Bronchial epithelial cell (primary cell): ENCODE measurements at places on chromosomes 3 and 15.

GRCh38 chr15:42088801-42089640, 5.3 kb downstream of the PLA2G4D start:
- no peak for DNase-seq

DNA sequence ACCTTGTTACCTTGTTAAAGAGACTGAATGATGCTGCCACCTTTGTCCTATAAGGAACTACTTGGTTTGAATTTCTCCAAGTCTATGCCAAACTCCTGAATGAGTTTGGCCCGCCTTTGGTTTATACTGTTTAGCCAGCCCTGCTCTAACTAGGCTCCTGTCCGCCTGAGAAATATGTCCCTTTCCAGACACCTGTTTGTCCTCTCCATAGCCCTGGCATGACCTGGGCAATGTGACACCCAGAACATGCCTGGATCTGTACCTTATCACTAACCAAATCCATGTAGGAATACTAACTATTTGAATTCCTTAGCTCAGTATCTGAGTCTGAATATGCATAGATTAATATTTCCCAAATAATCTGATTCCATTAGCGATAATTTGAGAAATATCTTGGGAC, 24.4 kb upstream of the TMC3 start:
- no peak for DNase-seq

GRCh38 chr3:536417-536813, 339.9 kb downstream of the CHL1 start:
- DNase-seq, result no peak

DNA sequence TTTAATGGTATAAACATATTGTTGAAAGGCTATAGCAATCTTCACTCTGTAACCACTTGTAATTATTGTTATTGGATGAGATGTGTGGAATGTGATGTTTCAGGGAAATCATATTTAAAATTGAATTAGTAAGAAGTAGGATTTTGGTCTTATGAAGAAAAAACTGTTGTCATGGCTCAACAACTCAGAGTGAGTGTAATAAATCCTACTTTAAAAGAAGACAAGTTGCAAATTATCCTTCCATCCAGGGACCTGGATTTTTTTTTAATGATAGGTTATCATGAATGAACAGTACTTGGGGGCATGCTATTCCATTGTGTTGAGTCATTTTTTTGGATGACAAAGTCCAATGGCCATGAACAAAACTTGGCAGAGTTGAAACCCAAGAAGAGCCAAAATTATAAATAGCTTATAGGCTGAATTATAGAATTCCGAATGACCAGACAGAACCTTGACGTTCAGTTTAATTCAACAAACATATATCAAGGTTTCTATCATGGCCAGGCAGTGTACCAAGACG, 625.5 kb upstream of the ZNF717 start:
- no peak for DNase-seq

- DNase-seq, result peak; percentile 62
These were observed 54.0 kb downstream of the FAM43A start for GRCh38 chr3:194739498-194740284.

- DNase-seq, result peak; percentile 57
These were observed 29.6 kb downstream of the SST start for GRCh38 chr3:187640569-187641059.

DNA sequence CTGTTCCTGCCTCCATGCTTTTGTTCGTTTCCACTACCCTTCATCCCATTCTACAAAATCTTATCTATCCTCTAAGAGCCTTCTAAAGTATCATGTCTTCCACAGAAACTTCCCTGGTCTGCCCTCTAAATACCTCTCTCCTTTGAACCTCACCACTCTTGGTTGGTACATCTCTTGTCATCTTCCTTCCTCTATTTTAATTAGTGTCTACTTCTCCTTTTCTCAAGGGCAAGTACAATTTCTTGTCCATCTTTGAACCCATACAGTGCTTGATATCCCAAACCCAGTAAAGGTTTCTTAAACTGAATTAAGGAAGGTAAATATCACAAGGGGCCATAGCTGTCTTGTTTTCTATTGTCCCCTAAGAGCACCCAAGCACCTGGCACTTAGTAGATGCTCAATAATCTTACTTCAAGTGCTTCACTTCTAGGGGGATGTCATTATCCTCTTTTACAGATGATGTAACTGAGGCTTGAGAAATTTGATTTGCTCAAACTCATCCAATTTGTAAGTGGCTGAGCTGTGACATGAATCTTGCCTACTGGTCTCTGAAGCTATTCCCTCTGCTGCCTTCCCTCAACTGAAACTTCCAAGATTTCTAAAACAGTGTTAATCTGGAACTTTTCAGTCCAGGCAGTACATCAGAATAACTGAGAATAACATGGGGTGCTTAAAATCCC, 2.6 kb upstream of the DAPK2 start:
- no peak for DNase-seq

DNA sequence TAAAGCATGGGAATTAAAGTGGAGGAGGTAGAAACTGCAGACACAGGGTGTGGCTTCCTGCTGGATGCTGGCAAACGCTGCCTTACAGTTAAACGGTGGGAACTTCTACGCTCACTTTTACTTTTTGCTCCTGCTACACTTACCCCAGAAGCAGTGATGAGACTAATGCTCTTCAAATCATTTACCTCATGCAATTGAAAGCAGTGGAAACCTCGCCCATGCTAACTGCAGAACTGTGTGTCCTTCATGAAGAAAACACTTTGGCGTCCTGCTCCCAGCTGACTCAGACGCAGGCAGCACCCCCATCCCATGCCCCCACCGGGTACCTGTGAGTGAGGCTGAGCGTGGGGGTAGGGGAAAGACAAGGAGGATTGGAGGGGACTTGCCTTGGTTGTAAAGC, 31.8 kb downstream of the UPK1B start:
- peak; percentile 12 for DNase-seq

- DNase-seq, result peak; percentile 44
These were observed 126.5 kb downstream of the FMN1 start for GRCh38 chr15:33068007-33068481.

- DNase-seq, result no peak
These were observed 166.2 kb upstream of the KBTBD8 start for GRCh38 chr3:66831931-66832330.

DNA sequence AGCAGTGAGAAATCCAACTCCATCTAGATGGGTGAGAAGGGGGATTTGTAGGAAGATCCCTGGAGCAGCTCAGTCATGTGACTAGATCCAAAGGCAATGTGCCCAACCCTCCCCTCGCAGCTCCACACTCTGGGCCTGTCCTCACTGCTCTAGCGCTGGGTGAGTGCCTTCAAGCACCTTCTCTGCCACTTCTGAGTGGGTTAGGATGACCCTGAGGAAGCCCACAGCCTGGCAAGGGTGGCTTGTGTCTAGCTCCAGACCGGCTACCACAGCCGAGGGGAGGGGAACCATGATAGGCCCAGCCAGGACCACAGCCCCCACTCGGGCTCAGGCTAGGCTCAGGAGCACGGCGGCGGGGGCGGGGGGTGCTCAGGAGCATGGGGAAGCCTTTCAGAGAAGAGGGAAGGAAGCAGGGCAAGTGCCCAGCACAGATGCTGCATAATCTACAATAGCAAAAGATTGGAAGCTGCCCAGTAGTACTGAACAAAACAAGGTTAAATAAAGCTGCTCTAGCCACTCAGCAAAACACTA, 1.7 kb downstream of the SPATA12 start:
- DNase-seq, result no peak

- no peak for DNase-seq
These were observed 72.7 kb upstream of the DCLK3 start for GRCh38 chr3:36837089-36837488.

- DNase-seq, result no peak
These were observed 104.2 kb upstream of the SPRED1 start for GRCh38 chr15:38148471-38148870.

GRCh38 chr3:70736009-70736408, 423.6 kb upstream of the MDFIC2 start:
- peak; percentile 88 for DNase-seq

DNA sequence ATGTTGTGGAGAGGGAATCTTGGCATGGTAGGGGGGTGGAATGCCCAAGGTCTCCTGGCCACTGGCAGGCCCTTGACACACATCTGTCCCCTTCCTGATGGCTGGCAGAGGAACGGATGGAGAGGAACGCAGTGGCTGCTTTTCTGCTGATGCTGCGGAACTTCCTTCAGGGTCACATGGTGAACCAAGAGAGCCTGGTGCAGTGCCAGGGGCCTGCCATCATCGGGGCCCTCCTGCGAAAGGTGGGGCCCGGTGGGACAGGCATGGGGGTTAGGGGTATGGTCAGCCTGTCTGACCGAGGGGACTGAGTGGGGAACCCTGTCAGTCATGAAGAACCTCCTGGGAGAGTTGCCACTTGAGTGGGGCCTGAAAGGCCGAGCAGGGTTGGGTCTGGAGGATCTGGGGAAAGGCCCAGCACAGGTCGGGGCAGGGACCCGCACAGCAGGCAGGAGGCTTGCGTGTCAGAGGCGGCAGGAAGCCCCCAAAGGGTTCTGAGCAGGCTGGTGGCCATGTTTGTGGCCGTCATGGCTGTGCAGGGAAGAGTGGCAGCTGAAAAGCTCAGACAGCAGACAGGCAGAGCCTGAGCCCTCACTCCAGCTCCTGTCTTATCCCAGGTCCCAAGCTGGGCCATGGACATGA, 18.1 kb downstream of the NBEAL2 start:
- DNase-seq, result no peak

GRCh38 chr3:115804713-115805119, 181.4 kb downstream of the GAP43 start:
- peak; percentile 98 for DNase-seq

GRCh38 chr3:141095546-141095937, 44.4 kb downstream of the SPSB4 start:
- no peak for DNase-seq

DNA sequence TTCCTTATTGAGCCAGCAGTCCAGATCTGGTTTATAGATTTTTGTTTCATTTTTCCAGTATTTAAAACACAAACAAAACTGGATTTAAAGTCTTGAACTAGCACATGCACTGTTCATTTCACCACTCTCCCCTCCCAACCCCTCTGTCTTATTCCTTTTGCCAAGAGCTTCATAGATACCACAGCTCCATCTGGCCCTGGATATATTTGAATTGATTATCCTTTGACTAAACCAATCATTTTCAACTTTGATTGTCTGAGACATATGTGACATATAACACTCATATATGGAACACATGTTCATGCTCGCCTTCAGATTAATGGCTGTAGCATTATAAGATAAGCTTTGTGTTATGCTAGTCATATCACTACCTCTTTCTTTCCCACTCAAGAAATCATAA, 376.6 kb upstream of the NAALADL2 start:
- no peak for DNase-seq

DNA sequence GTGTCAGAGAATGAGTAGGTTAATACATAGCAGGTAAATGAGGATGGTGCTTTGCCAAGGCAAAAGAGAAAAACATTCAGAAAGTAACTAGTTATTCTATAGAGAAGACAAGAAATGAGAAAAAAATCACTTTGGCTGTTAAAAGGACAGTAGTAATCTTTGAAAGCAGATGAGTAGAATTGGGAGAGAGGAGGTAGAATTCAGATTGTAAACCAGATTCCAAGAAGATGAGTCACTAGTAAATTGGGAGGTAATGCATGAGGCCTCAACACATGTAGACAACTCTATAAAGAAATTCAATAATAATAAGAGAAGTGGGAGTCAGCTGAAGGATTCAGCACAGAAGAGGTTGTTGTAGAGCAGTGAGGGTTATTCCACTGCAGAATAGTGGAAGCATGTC, 81.4 kb downstream of the MBNL1 start:
- DNase-seq, result no peak

DNA sequence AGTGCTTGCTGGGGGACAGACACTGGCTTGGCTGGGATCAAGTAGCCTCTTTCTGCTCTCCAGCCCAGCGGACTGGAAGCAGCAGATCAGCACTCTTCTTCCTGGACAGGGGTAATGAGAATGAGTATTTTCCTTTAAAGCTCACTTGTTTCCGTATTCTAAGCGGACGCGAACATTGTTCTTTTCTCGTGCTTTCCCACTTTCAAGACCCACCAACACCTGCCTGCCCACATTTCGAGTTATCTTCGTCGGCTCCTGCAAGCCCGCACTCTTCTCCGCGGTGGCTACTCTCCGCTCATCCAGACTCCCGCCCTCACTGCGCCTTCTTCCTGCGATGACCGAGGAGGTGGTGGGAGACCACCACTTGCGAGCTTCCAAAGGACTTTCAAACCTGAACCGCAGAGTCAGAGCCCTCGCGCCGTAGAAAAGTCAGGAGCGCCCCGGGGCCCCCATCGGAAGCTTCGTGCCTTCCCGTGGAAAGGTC, 1.6 kb upstream of the PPM1L start:
- peak; percentile 42 for DNase-seq

DNA sequence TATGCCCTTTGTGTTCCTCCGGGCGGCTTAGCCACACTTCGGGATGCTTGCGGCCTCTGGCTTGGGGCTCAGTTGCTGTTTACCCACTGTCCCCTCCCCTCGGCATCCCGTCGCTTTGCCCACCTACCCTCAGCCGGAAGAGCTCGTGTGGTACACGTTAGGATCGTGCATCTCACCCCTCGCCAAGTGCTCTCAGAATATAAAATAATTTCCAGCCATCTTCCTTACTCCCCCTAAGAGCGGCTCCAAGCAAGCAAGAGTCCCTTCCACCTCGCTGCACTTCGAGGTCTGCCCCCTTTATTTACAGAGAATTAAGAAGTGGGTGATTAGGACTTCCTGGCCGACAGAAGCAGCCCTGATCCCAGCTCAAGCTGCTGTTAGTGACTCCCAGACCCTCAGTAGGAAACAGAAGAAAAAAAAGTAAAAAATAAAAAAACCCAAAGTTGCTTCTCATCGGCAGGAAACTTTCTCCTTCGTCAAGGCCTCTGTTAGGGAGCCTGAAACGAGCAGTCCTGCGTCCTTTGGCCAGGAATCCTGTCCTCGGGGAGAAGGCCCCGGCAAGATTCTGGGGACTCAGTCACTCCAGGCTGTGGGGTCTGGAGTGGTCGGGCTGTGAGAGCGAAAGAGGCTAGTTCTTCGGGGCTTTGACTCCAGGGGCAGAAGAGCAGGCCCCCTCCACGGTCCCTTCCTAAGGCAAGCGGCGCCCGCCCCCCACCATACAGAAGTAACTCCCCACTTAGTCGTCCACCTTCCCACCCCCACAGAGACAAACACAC, 3.0 kb downstream of the MEIS2 start:
- no peak for DNase-seq

DNA sequence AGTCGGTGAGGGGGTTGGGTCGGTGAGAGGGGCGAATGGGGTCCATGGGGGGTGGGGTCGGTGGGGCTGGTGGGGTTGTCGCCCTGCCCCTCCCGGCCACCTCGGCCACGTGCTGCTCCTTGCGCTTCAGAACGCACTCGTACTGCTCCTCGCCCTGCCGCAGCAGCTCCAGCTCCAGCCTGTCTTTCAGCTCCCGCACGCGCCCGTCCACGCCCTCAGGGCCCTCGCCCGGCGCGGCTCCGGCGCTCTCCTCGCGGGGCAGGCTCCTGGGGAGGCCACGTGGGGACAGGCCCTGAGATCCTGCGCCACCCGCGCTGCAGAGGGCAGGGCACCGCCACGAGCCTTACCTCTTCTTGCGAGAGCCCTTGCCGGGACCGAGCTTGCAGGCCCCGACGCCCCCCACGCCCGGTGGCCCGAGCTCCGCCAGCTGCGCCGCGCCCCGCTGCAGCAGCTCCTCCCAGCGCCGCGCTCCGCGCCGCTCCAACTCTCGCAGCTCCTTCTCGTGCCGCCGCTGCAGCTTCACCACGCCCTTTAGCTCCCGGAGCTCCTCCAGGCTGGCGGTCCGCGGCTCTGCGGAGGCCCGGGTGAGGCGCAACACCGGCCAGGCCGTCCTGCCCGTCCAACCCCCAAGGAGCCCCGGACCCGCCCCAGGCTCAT, 8.2 kb upstream of the ANKRD63 start:
- DNase-seq, result peak; percentile 43

GRCh38 chr3:122183893-122184590, 574 bp downstream of the CASR start:
- DNase-seq, result no peak
